ENCODE measurements at places on chromosomes 11 and 22.
A peak's percentile ranks its signal among the peaks of the same experiment; 100 is the strongest.

DNA sequence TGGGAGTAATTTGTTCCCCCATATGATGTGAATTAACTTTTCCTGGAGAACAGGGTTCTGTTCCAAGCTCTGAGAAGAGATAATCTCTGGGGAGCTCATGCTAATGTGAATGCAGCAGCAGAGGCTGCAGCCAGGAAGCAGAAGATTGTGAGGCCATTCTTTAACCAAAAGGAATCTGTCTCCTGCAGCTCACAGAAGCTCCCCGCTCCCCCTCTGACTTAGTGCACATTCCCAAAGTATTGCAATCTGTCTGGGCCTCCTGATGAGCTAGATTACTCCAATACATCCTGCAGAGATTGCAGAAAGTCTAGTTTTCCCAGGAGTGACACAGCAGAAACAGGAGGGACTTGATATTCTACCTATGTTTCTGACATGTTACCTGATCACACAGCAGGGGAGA lies 420.6 kb upstream of the FAT3 start:
- no peak for DNase-seq

DNA sequence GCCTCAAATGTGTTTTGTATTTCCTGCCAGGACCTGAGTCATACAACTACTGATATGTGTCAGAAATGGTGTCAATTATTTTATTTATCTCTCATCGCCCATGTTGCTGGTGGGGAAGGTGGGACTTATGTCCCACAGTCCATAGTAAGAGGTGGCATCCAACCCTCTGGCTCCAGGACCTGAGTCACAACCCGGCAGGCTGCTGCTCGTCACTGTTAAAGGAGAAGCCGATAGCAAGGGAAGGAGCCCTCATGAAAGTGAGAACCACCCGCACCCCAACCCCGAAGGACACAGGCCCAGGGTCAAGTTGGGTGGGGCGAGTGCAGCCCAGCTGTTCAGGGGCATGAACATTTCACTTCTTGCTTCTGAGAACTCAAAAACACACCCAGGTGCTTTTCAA lies 33.1 kb upstream of the TP53I11 start:
- no peak for DNase-seq

GRCh38 chr22:17921871-17922821 lies 102.2 kb downstream of the MICAL3 start:
- no peak for DNase-seq

GRCh38 chr11:126054408-126054807 lies 8.3 kb downstream of the CDON start:
- DNase-seq = no peak

- DNase-seq = peak; percentile 73
Measured at GRCh38 chr11:47616726-47617416, 22.7 kb upstream of the C1QTNF4 start.

GRCh38 chr11:1073261-1073724 lies 1.4 kb upstream of the MUC2 start:
- DNase-seq = peak; percentile 64

DNA sequence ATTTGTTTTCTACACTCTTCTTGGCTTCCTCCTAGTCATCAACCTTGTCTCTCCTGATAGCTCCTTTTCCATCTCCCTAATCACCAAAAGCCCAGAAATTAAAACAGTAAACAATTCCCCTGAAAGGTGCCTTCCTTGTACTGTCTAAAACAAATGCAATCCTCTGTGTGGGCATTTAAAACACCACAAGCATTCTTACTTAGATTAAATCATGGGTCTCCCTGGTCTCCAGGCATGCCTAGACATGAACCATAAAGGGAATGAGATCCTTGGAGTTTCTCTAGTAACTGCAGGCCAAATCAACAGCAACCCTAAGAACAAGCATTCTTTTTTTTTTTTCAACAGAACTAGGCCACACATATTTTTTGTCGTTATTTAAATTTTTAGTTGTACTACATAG lies 1.9 kb downstream of the BTG4 start:
- DNase-seq = no peak

GRCh38 chr11:77411137-77411707 lies 62.7 kb downstream of the PAK1 start:
- peak; percentile 30 for DNase-seq

- DNase-seq = no peak
Measured at GRCh38 chr11:499201-500076, 7.6 kb downstream of the RNH1 start.

GRCh38 chr22:48899523-48900326 lies 927.9 kb downstream of the BRD1 start:
- DNase-seq = no peak

GRCh38 chr22:35470903-35471321 lies 69.7 kb upstream of the RASD2 start:
- no peak for DNase-seq

DNA sequence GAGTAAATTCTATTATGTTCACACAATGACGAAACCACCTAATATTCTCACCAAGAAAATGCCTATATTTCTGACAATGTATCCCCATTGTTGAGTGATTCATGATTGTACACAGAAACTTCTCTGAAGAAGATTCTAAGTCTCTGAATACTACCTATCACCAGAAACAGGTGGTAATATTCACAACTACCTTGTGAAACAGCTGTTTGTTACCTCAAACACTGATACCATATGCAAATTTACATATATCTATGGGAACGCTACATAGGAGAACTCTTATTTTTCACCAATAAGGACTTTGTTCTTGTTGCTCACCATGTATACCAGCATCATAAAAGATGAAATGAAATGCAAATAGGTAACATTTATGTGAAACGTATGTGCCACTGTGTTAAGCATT lies 59.3 kb downstream of the PDGFD start:
- DNase-seq = no peak

DNA sequence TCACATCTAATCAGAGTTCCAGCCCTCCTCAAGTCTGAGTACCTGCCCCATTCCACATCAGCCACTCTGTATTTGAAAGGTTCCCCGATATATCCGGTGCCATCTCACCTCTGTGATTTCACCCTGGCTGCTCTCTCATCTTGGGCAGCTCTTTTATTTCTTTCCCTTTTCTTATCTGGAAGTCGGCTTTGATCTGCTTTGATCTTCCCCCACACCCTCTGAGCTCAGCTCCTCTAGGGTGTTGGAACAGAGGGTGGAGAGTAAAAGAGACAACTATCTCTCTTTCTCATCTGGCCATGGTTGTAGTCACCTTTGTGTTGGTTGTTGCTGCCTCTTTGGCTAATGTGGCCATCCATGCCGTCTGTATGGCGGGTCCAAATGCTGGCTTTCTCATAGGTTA lies 108.3 kb downstream of the ENTHD1 start:
- DNase-seq = no peak

DNA sequence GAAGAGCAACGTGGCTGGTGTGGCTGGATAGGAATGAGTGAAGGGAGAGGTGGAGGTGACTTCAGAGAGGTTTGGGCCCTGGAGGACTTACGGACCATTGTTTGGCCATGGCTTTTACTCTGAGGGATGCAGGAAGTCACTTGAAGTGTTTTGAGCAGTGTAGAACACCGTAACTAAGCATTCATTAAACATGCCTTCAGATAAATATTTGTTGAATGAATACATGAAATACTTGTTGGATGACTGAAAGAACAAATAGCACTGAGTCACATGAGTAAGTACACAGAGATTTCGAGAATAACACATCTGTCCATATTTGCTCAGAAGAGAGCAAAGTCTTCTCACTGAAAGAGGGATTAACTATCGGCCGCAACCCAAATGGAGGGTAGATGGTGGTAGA lies 182.7 kb upstream of the SNX19 start:
- peak; percentile 58 for DNase-seq

- DNase-seq = no peak
Measured at GRCh38 chr22:29339381-29340235, 24.1 kb upstream of the RASL10A start.

DNA sequence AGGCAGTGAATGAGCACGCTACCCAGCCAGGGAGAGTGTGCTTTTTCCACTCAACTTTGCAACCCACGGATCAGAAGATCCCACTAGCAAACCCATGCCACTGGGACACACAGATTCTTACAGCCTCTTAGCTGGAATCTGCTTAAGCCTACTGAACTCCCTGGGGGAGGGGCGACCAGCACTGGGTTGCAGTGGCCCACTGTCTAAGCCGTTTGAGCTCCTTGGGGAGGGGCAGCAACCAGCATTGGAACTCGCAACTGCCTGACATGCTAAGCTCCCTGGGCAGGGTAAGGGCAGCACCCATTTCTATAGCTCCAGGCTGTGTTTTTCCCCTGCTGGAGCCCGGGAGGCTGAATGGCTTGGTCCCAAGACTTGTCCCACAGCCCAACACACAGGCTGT lies 99.6 kb downstream of the FAM168A start:
- no peak for DNase-seq

- peak; percentile 43 for DNase-seq
Measured at GRCh38 chr11:96055706-96056387, 131.9 kb upstream of the MTMR2 start.

DNA sequence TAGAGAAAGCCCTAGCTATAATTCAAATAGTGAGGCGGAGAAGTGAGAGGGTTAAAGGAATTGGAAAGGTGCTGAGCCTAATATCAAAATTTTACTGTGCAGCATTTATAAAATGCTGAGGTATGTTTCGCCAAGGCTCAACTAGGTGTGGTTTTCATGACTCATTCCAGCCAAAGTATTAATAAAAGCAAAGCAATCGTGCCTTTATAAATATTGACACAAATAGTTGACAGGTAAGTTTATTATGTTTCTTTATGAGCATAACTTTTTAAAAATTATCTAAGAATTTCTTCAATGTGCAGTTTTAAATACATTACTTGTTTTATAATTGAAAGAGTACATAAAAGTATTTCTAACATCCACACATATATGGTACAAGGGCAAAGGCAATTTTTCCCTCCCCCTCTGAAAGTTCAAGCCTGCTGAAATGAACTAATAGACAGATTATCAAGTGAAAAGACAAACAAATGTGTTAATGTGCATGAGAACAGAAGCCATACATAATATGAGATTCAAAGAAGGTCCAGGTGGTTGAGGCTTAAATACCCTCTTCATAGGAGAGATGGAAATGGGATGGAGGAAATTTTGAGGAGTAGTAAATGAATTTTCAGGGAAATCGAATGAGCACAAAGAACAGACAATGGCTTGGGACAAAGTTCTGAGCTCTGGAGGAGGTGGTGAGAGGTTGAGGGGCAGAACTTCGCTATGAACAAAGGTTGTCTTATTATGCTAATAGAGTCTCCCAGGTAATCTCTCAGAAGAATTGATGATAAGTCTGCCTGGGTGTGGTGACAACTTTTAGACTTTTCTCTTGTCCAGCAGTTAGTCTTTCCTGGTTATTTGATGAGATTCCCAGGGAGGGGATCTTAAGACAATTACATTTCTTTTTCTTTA lies 326.5 kb downstream of the BUD13 start:
- DNase-seq = no peak

GRCh38 chr22:22060200-22061084 lies 77.9 kb upstream of the TOP3B start:
- DNase-seq = peak; percentile 73

GRCh38 chr22:36900880-36901279 lies 12.5 kb upstream of the CSF2RB start:
- no peak for DNase-seq

GRCh38 chr11:120912504-120912903 lies 111.4 kb upstream of the TBCEL start:
- DNase-seq = peak; percentile 38

GRCh38 chr11:86931548-86932258 lies 23.5 kb downstream of the FZD4 start:
- no peak for DNase-seq

DNA sequence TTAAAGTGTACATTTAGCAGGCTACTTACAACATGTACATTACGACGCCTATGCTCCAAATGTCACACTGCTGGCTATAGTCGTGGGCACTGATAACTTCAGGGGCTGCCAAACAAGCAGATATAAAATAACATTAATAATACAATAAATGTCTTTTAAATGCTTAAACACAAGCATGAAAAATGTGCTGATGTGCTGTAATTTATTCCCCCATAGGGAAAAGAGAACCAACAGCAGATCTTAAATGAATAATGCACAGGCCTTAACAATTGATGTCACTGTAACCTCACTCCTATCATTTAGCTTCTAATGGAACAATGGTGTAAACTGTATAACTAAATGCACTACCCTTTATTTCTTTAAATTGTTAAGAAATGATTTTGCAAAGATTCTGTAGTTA lies 153.4 kb downstream of the STK33 start:
- no peak for DNase-seq

DNA sequence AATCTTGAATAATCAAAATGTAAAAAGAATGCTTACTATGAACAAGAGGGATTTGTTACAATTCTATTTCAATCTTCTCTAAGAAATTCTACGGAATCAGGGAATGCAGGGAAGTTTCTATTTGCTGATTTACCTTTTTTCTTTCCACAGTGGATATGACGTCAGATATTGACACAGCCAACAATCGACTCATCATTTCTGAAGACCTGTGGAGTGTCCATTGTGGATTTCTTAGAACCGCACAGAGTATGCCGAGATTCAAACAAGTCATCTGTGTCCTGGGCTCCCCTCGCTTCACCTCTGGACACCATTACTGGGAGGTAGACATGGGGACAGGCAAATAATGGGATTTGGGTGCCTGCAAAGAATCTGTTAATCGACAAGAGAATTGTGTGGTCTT lies 4.1 kb upstream of the RFPL1 start:
- no peak for DNase-seq

- DNase-seq = peak; percentile 12
Measured at GRCh38 chr11:73854680-73855079, 22.0 kb downstream of the COA4 start.

- DNase-seq = no peak
Measured at GRCh38 chr11:106092446-106092845, 15.0 kb downstream of the AASDHPPT start.

DNA sequence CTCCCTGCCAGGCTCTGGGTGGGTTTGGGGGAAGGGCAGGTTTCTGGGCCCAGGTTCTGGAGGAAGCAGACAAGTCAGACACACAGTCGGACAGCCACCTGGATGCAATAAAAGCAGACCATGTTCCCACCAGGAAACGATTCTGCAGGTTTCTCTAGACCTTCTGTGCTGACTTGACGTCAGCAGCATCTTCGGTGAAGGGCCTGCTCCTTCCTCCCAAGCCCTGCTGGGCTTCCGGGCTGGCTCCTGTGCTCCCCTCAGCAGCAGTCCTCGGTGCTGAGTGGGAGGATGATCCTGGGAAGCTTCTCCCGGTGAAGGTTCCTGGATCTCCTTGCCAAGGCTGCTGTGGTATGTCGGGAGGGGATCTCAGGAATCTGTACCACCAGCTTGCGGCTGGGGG lies 240.0 kb downstream of the GRIK4 start:
- DNase-seq = no peak

DNA sequence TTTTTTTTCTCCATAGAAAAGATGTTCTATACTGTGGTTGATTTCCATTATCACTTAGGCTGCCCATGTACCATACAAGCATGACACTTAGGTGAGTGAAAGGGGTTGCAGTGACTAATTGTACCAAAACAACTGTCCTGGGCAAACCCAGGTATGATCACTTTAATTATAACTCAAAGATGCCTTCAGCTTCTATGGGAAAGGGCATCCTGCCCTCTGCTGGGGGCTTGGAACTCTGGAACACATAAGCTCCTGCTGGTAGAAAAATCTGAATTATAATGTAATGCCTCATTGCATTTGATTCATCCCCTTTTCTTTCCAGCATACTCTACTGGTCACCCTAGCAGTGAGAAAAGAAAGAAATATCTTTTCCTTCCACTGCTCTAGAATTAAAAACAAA lies 206.3 kb downstream of the DDX10 start:
- DNase-seq = peak; percentile 18
